Iris pigment epithelial cell (primary cell): ENCODE measurements at places on chromosomes 7 and 10.

DNA sequence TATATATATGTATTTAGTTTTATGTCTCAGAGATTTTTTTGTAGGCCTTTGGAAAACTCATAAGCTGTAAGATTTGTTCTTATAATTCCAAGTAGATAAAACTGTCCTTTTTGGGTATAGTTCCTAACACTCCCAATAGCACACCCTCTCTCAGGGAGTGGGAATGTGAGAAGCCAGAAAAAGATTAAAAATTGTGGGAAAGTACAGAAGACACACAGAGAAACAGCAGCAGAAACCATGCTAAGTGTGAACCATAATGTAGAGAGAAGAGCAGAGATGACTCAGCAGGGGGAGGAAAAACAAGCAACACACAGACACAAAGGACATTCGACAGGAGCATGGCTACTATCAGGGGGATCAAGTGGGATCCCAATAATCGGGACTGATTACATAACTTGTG, 401.6 kb downstream of the MAGI2 start:
- DNase-seq, result peak; percentile 21

GRCh38 chr7:43234073-43234472, 121.6 kb downstream of the HECW1 start:
- DNase-seq, result no peak

- peak; percentile 37 for DNase-seq
Observed at GRCh38 chr7:11830582-11831155, 1.3 kb downstream of the THSD7A start.

- no peak for DNase-seq
Observed at GRCh38 chr10:106978756-106979155, 185.8 kb downstream of the SORCS1 start.

DNA sequence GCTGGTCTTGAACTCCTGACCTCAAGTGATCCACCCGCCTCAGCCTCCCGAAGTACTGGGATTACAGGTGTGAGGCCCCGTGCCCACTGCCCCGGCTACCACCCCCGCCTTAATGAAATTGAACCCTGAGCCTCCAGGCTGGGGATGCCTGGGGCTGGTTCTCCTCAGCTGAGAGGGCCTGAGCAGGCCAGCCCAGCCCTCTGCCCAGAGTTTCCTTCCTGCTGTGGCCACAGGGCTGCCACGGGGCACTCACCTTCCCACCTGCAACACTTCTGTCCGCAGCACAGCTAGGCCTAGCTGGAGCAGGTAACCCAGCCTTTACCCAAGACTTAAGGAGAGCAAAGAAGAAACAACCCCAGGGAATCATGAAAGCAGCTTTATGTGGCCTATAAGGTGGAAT, 78.1 kb upstream of the ANLN start:
- no peak for DNase-seq

- DNase-seq, result peak; percentile 92
Observed at GRCh38 chr10:87861566-87861952, 1.8 kb downstream of the KLLN start.

- peak; percentile 73 for DNase-seq
Observed at GRCh38 chr10:87850742-87851205, 12.6 kb downstream of the KLLN start.

GRCh38 chr7:155598810-155599210, 45.7 kb upstream of the RBM33 start:
- DNase-seq, result peak; percentile 59

- no peak for DNase-seq
Observed at GRCh38 chr7:99786726-99787335, 2.8 kb upstream of the CYP3A4 start.

DNA sequence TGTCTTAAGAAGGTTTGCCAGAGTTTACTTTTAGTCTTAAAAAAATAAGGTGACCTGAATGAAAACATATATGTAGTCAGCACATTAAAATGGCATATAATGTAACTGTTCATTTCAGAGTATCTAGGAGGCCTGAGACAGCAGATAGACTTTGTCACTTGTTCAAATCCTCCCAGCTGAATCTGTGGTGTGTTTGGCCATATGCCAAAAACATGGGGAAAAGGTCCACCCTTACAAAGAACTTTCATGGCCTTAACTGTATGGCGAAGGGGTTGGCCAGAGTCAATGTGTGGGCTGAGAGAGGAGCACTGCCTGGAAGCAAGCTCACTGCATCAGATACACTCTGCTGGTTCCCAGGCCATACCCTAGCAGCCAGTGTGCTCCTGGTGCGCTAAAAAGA, 113.7 kb downstream of the ALOX5 start:
- DNase-seq, result no peak

GRCh38 chr7:155840262-155840885, 28.1 kb upstream of the SHH start:
- DNase-seq, result no peak

DNA sequence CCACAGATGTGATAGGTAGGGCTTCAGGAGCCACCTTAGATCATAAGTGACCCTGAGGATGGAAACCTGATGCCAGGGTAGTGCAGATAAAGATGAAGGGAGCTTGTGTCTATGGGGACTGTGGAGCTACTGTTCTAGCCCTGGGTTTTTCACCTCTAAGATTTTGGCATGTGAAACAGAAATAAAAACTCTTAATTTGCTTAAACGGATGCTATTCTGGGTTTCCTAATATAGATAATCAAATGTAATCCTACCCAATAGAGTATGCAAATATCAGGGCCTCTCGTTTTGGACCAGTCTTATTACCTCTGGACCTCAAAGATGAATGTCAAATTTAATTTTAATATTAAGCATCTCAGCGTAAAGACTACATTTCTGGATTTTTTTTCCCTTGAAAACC, 49.3 kb downstream of the ABCB4 start:
- no peak for DNase-seq

DNA sequence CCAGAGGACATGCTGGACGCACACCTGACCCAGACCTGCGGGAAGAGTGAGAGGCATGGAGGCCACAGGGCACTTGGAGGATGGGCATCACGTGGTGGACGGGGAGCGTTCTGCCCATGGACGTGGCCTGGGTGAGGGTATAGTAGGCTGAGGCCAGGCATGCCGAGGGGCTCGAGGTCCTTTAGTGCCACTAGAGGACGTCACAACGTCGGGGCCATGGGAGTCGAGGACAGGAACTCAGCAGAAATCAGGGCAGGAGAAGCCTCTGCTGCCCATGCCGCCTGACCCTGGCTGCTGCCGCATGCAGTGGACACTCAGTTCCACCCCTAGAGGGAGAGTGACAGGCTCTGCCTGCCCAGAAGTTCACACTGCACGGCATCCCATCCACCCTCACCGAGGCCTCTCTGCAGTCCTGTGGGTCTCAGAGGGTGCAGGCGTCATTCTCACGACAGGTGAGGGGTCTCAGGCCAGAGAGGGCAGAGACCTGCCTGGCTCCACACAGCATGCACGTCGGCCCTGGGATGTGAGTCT, 198.7 kb downstream of the ADARB2 start:
- no peak for DNase-seq

DNA sequence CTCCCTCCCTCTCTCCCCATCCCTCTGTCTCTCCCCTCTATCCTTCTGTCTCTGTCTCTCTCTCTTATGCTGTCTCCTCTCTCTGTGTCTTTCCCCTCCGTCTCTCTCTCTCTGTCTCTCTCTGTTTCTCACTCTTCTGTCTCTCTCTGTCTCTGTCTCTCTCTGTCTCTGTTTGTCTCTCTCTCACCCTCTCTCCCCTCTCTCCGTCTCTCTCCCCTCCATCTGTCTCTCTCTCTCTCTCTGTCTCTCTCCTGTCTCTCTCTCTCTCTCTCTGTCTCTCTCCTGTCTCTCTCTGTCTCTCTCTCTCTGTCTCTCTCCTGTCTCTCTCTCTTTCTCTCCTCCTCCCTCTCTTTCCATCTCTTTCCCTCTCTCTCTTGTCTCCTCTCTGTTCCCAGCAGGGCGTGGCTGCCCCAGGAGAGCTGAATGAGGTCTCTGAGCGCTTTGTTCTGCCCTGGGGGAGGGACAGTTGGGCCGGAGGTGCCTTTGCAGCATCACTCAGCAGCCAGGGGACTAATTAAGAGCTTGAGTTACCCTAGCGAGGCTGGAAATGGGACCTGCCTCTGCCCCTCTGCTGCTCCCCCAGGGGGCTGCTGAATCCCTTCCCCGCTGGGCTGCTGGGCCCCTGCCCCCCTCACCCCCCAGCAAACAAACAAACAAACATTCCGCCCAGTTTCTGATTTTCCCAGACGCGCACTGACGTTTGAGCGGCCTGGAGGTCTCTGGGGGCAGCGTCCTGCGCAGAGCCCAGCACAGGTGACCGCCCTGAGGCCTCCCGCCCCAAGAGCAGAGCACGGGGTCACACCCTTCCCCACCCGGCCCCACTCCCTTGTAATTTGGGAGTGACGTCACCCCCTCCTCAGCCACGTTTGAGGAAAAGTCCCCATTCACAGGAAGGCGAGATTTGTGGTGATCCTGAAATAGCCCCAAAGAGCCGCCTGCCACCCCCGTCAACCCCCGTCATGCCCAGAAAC, 68.1 kb downstream of the PDGFA start:
- DNase-seq, result no peak

DNA sequence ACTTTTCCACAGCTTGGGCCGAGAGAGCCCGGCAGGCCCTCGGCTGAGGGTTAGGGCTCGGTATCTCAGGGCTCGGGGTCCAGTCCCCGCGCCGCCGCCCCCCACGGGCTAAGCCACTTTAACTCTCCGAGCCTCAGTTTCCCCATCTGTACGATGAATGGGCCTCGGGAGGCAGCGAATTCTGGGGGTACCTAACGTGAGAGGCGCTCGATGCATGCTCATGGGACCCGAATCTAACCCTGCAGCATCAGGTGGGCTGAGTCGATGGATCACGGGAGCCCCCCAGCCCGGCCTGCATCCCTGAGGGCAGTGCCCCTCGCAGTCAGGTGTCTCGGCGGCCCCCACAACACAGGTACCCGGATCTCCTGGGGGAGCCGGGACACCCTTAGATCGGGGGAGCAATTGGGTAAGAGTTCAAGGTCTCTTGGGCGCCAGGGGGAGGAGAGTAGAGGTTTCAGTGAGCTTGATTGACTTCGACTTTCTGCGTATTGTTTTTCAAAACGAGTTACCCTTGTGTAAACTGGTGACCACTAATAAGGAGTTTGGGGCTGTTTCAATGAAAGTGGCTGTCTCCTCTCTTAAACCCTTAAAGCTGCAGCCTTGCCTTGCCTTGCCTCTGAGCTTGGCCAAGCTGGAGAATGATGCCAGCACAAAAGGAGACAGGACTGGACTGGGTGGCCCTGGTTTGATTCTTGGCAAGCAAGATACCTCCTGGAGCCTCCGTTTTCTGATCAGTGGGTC, 631 bp downstream of the POR start:
- DNase-seq, result peak; percentile 49

- peak; percentile 15 for DNase-seq
Observed at GRCh38 chr7:123570390-123571182, 13.0 kb upstream of the NDUFA5 start.

- no peak for DNase-seq
Observed at GRCh38 chr10:77371848-77372799, 265.5 kb downstream of the KCNMA1 start.

- DNase-seq, result peak; percentile 3
Observed at GRCh38 chr10:120688928-120689327, 162.2 kb upstream of the WDR11 start.

DNA sequence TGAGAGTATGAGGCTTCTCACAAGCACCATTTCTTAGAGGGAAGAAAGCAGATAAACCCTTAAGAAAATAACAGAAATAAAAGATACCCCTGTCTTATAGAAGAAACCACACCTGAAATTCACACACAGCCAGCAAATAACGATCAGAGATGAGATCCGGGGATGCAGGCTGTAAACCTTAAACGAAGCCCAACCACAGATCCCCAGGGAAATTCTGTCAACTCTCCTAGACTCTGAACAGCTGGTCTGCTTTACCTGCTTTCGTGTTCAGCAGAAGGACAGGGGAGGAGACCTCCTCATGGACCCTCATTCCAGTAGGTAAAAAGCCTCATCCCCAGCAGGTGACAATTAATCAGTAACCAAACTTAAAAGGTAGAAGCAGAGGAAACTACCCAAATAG, 45.0 kb downstream of the VOPP1 start:
- DNase-seq, result no peak

- no peak for DNase-seq
Observed at GRCh38 chr10:100812978-100813377, 67.6 kb downstream of the PAX2 start.
